B cell (primary cell): ENCODE measurements at places on chromosomes 16 and 17. TPM values are rescaled to one million over a fixed set of nuclear protein-coding genes. Genes with fewer than 3 reads are reported as not detected.

Gene GALNS
- total RNA-seq = 68.4 and 81.3 TPM in 2 replicates

Gene SRCIN1
- 0.44 and 0.66 TPM in 2 replicates for total RNA-seq

Gene SAP30BP
- 148 and 174 TPM in 2 replicates for total RNA-seq

Gene FOXL1
- total RNA-seq = not detected in 2 replicates

Gene MMP28
- 2.0 and 2.4 TPM in 2 replicates for total RNA-seq

Gene APOBR
- total RNA-seq = 2.6 and 2.9 TPM in 2 replicates

DNA sequence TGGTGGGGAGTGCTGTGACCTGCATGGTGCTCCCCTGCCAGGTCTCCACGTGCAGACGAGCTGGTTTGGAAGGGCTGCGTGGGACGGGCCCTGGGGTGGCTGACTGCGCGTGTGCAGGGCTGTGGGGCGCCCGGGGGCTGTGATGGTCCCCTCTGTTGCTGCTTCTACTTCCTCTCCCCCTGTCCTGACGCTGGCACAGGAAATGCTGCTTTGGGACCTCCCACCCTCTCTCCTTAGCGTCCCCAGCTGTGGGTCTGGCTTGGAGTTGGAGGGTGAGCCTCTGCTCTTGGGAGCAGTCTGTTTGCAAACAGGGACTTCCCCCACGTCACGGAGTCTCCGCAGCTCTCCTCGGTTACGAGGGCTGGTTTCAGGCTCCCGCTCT lies 35.2 kb downstream of the TSC2 start:
- no peak for DNase-seq

DNA sequence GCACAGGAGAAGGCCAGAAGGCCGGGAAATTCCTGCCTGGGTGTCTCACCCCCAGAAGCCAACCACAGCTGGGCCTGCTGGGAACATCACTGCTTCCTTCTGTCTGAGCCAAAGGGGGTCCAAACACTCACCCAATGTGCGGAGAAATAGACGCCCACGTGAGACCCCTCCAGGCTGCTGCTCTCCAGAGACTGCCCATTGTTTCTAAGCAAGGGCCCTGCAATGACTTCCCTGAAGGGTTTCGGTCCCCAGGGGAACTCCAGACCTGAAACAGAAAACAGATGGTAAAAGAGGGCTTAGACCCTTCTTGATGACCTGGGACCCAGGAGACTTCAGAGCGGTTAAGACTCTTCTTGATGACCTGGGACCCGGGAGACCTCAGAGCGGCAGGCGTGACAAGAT lies 41.3 kb downstream of the MRM3 start:
- DNase-seq = no peak

DNA sequence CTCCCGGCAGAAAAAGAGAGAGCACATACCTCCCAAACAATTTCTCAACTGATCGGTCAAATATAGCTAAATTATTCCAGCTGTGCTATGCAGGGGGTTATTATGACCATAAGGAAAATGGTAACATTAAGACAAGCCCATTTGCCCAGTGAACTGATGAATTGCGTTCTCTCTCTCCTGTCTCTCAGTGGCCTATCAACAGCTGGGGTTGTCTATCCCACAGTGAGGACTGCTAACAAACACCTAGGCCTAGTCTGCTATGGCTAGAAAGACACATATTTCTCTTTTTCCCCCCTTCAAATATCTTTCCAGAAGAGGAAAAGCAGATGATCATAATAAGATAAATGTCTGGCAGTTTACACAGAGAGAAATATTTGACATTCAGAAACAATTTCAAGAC lies 263.8 kb upstream of the ELAC2 start:
- no peak for DNase-seq

DNA sequence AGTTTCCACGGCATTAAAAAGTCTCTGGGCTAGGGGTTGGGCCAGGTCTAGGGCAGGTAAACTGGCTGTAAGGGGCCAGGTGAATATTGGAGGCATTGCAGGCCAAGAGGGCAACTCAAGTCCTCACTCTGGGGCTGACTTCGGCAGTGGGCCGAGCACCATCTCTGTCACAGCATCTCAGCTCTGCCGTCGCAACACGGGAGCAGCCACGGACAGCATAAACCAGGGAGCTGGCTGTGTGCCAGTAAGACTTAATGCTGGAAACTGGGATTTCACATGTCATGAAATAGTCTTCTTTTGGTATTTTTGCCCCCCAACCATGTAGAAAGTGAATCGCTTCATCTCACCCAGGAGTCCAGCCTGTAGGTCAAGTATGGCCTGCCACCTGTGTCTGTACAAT lies 12.6 kb upstream of the LGALS9 start:
- no peak for DNase-seq

- no peak for DNase-seq
These were observed 16.5 kb downstream of the NFE2L1 start for GRCh38 chr17:48064638-48065037.

- no peak for DNase-seq
These were observed at the start of gene SCNN1B for GRCh38 chr16:23302045-23302956. SCNN1B (plus strand) TSS chr16:23302302; CDS start chr16:23348600, 46,298 bp downstream.

- DNase-seq = no peak
These were observed 23.1 kb downstream of the COPRS start for GRCh38 chr17:31835984-31836383.

DNA sequence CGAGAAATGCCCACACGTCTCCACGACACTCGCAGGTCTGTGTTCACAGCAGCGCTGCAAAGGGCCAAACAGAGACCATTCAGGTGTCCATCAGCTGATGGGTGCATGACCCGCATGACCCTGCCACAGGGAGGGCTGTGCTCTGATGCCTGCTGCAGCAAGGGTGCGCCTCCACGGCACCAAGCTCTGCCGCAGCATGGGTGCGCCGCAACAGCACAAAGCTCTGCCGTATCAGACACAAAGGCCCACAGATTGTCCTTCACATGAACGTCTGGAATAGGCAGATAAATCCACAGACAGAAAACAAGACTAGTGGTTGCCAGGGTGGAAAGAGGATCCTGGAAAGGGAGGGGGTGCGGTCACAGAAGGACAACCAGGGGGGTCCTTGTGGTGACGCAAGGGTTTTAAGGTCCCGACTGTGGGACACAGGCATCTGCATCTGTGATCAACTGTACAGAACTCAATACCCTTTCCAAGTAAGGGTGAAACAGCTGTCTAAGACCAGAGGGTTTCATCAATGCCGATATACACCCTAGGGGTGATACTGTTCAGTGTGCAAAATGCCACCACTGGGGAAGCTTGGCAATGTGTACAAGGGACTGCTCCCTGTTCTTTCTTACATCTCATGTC lies 121.0 kb downstream of the ANKRD11 start:
- no peak for DNase-seq

GRCh38 chr16:82758904-82759303 lies 132.1 kb downstream of the CDH13 start:
- no peak for DNase-seq

DNA sequence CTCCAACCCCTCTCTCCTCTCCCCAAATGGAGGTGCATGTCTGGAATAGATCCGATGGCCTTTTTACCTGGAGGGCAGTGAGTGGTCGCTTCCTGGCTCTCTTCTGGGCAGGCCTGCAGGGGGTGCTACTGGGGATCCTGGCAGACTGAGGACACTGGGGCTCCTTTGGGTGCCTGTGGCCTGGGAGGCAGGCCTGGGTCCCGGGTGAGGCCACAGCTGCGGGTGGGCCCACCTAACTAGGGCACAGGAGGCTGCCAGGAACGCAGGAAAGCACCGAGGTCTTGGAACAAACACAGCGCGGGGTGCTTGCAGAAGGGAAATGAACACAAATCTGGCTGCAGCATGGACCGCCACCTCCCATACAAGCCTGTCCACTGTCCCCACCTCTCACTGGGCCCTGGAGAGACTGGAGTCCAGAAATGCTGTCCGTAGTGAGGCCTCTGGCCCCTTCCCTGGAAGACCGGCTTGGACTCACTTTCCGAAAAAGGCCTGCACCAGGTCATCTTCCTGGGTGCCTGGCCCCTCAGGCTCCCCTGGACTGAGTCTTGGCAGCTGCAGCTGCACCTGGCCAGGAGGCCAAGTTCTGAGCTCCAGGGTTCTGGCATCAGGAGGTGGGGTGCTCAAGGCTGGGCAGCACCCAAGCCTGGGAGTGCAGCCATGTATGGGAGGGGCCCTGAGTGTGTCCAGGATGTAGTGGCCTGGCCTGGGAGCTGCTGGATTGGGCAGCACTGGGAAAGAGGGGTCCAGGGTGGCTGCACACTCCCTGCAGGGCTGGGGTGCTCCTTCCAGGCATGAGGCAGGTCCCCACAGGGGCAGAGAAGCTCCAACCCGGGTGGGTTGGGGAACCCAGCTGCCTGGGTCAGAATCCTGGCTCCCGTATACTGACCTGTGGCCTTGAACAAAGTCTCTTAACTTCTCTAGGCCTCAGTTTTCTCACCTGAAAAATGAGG lies 195.1 kb downstream of the IRF8 start:
- no peak for DNase-seq

GRCh38 chr16:69520800-69521602 lies 44.8 kb upstream of the NFAT5 start:
- DNase-seq = no peak

DNA sequence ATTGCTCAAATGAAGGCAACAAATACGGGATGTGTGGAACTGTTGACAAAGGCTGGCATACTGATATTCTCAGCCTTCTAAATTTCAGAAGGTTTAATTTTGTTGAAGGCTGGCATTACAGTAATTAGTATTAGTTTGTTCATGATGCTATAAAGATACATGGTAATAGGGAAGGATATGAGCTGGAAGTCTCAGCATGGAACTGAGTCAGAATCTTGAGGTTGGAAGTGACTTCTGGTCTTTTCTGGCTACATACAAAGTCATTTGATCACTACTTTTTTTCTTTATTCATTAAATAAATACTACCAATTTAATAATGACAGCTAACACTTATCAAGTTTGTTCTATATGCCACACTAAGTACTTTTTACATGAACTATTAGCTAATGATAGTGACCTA lies 22.6 kb downstream of the RABEP1 start:
- DNase-seq = no peak

DNA sequence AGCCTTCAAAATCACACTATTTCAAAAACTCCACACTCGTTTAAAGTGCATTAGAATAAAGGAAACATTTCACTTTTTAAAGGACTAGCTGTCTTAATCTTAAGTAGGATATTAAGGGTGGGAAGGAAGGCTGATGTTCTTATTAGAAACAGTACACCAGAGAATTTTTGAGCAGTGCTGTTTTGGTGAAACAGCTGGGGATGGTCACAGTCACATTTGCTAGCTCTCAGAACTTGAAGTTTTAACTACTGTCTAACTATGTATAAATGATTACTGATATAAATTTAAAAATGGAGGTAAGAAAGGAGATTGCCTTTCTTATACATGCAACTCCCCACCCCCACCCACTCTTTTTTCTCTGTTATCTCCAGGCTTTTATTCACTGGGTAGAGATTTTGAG lies 38.5 kb upstream of the SLC5A11 start:
- no peak for DNase-seq

DNA sequence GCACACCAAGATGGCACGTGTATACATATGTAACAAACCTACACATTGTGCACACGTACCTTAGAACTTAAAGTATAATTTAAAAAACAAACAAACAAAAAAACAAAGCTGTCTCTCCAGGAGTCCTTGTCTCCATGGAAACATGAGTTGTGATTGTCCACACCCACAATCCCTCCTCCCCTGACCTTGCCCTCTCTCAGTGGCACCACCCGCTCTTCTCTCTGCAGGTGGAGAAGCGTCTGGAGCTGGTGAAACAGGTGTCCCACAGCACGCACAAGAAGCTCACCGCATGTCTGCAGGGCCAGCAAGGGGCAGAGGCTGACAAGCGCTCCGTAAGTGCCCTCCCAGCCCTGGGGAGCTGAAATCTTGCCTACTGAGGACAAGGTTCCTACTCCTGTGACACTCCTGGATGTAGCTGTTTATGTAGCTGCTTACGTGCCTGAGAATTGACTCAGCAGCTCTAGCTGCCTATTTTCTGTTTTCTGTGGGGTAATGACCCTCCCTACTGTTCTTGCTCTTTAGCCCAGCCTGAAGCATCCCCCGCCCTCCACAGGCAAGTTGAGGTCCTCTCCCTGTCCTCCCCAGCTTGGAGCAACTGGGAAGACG lies 107.0 kb downstream of the ARHGAP44 start:
- no peak for DNase-seq

DNA sequence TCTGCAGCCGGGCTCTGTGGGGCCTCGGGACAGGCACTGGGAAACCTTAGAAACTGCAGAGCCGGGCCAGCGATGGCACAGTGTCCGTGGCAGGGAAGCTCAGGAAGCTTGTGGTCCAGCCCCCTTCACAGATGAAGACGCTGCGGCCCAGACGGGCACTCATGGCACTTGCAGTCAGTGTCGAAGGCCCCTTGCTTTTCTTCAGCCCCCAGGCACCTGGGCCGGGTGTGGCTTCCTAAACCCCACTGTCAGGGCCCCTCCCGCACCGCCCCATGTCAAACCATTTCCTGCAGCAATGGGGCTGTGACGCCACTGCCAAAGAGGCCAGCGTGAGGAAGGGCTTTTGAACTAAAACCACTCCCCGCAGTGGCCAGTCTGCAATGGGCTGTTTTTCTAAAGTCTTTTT lies 164.0 kb downstream of the LAT start:
- DNase-seq = peak; percentile 74

DNA sequence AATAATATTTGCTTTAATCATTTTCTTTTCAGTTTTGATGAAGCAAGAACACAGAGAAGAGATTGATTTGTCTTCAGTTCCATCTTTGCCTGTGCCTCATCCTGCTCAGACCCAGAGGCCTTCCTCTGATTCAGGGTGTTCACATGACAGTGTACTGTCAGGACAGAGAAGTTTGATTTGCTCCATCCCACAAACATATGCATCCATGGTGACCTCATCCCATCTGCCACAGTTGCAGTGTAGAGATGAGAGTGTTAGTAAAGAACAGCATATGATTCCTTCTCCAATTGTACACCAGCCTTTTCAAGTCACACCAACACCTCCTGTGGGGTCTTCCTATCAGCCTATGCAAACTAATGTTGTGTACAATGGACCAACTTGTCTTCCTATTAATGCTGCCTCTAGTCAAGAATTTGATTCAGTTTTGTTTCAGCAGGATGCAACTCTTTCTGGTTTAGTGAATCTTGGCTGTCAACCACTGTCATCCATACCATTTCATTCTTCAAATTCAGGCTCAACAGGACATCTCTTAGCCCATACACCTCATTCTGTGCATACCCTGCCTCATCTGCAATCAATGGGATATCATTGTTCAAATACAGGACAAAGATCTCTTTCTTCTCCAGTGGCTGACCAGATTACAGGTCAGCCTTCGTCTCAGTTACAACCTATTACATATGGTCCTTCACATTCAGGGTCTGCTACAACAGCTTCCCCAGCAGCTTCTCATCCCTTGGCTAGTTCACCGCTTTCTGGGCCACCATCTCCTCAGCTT lies 45.0 kb downstream of the ESRP2 start:
- no peak for DNase-seq

- DNase-seq = no peak
These were observed 225.6 kb downstream of the MSI2 start for GRCh38 chr17:57481910-57482391.

GRCh38 chr16:87201052-87201451 lies 116.1 kb downstream of the C16orf95 start:
- DNase-seq = no peak

DNA sequence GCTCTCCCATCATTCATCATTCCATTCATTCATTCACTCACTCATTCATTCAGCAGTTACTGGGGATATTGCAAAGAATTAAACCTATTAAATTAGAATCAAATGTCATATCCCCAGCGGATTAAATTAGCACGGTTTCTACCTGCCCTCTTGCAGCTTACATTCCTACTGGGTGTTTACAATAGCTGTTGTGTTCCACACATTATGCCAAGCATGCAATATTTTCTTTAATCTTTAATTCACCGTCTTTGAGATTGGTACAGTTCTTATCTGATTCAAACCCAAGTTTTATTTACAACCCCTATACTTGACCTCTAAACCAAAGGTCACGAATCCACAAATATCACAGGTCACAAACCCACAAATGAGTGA lies 727 bp upstream of the USP31 start:
- no peak for DNase-seq

- no peak for DNase-seq
These were observed 15.1 kb downstream of the TIMM22 start for GRCh38 chr17:1011760-1012735.
